ENCODE measurements at places on chromosomes 6 and 20.

DNA sequence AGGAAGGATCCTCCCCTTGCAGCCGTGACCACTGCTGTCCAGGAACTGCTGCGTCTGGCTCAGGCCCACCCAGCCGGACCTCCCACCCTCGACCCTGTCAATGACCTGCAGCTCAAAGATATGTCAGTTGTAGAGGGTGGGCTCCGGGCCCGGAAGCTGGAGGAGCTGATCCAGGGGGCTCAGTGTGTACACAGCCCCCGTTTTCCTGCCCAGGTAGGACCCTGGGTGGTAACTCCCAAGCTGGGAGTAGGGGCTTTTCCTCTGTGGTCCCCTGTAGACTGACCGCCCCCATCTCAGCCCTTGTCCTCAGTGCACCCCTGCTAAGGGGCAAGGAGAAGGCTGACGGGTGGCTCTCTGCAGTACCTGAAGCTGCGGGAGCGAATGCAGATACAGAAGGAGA, 3.6 kb downstream of the DXO start:
- DNase-seq = no peak

DNA sequence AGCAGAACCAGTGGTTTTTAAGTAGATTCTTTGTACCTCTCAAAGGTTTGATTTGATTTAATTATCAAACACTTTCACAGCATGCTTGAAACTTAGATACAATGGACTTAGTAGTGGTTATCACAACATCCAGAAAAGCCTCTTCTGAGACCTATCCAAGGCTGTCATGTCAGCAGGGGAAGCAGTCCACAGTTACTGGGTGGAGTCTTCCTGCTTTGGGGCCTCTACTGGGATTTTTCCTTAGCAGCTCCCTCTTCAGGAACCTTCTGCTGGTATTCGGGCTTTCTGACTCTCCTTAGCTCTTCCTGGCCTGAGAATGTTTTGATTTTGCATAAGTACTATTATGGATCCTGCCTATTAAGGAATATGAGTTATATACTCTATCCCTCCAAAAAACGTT, 36.0 kb downstream of the ARFGEF2 start:
- no peak for DNase-seq

- DNase-seq = no peak
These were observed 15.4 kb downstream of the SNPH start for GRCh38 chr20:1281279-1282057.

GRCh38 chr6:136108361-136108945, 141.7 kb downstream of the MTFR2 start:
- no peak for DNase-seq

- DNase-seq = no peak
These were observed 1.9 kb upstream of the SFT2D1 start for GRCh38 chr6:166344240-166344639.

- no peak for DNase-seq
These were observed 3.3 kb downstream of the MGME1 start for GRCh38 chr20:17972121-17972520.

- no peak for DNase-seq
These were observed 183.3 kb upstream of the BTBD3 start for GRCh38 chr20:11734431-11734830.

- DNase-seq = no peak
These were observed 15.3 kb upstream of the CDH22 start for GRCh38 chr20:46323557-46323956.

DNA sequence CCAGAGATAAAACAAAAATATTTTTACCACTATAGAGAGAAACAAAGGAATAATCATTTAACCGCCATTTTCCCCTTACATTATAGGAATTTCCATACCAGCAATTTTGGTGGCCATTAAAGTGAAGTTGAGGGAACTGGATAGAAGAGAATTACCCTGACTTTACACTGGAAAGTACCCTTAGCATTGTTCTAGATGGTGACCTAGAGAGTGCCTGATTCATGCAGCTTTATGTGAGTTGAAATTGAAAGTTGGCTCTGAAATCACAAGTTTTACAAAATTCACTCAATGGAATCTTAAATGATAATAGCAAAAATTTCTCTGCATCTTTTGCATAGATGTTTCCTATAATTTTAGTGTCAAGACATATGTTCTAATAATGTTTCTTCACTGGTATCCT, 55.7 kb upstream of the PREP start:
- no peak for DNase-seq

DNA sequence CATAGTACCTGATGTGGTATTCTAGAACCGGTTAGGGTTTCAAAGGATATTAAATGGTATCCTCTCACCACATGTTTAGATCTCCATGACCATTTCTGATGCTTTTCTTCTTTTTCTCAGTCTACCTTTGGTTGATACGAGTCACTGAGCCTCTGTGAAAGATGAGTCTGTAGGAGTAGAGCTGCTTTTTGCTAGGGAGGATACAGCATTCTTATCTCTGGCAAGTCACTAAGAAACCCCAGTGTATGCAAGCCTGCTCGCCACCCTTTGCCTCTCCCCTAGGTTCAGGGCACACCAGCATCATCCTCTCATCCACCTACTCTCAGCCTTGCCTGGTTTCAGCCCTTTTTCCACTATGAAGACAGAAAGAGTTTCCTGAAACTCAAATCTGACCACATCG, 89.9 kb downstream of the MTFR2 start:
- no peak for DNase-seq

DNA sequence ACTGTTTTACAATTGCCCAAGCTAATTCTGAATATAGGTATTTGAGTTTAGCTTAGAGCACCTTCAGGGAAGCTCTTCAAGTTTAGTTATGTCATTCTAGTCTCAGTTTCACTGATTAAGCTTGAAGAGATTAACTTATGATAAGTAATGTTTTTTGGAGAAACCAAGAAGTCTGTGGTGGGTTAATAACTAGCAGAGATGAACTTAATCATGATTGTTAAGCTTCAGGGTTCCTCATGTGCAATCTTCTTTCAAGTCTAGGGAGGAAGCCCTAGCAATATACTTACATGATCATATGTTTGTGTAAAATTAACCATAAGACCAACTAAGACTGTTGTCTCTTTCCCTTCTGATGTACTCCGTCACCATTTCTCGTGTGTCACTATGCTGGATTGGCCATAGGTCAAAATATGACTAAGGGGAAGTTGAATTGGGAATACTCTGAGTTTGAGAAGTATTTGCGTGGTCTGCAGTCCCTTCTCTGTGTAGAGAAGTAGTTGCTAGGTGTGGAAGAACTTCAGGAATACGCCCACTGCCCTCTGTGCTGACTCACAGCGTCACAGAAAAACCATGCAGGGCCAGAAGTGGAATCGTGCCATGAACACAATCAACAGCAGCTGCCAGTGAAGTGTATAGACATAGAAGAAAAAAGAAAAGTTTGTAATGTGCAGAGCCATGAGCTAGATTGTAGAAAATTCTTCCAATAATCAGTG, 88.3 kb downstream of the SH3BGRL2 start:
- DNase-seq = no peak

- DNase-seq = no peak
These were observed 30.5 kb downstream of the FOXP4 start for GRCh38 chr6:41576667-41577066.

DNA sequence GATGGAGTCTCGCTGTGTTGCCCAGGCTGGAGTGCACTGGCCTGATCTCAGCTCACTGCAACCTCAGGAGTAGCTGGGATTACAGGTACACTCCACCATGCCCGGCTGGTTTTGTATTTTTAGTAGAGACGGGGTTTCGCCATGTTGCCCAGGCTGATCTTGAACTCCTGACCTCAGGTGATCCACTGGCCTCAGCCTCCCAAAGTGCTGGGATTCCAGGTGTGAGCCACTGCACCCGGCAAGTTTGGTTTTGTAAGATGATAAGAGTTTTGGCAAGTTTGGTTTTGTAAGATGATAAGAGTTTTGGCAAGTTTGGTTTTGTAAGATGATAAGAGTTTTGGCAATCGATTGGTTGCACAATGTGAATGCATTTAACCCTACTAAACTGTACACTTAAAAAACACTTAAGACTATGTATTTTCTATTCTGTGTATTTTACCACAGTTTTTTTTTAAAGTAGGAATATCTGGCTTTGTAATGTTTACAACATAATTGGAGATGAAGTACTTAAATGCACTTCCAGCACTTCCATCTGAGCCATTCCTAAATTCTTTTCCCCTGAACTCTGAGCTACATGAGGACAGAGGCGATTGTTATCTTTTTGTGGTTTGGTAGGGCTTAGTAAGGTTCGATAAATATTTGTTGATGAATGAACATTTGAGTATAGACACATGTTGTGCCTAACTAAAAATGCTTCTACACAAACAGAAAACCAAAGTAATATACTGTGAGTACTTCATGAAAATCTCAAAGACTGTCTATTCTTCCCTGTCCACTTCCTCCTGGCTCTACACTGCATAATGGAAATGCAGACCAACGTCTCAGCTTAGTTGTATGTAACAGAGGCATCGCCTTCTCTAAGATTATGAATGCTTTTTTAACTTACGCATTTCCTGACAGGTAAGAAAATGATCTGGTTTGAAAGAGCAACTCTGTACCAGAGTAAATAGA, 18.8 kb downstream of the SAMHD1 start:
- DNase-seq = no peak

Data from HS-27A (cell line).